ENCODE measurements at places on chromosomes 5 and 9.
A peak's percentile ranks its signal among the peaks of the same experiment; 100 is the strongest.

DNA sequence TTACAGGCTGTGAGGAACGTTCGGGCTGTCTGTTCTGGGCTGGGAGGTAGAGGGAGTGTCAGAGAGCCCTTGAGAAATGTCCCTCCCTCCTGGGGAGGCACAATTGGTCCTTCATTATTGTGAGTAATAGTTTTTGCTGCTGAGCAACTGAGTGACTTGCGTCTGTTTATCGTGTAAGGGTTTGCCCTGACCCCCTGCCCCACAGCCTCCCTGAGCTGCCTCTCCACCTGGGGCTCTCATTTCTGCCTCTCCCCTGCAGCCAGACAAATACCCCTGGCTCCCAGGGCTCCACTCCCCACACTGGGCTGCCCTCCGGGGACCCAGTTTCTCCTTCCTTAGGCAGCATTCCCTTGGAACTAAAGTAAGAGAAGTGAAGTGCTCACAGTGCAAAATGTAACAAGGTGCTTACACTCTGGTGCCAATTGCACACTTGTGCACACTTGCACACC lies 174.9 kb upstream of the MVB12B start:
- no peak for DNase-seq

GRCh38 chr5:9338796-9339195 lies 207.1 kb downstream of the SEMA5A start:
- no peak for DNase-seq

DNA sequence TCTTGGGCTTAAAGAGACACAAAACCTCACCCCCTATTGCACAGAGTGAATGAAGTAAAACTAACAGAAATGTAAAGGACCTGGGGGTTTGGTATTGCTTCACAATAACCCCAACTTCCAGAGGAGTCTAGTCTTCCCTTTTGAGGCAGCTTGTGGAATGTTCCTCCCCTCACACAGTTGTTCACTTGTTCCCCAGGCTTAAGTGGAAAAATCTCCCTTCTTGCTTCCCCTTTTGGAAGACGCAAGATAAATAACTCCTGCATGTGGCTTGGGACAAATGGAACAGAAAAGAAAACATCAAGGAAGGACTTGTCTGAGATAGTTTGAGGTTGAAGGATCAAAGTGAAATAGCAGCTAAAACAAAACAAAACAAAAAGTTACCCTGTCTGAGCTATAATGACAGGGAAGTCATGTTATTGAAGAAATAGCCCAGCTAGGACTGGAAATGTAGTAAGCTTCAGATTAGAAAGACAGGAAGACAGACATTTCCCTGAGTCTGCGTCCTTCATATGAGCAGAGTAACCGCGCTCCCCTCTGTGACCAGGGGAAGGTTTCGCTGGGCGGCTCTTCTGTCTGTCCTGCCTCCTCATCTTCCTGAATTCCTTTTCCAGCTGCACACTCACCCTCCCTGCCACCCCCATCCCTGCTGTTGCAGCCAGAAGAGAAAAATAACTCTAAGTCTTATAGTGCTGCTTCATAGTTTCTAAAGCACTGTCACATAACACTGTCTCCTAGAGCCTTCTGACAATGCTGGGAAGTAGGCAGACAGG lies 8.8 kb downstream of the SPARC start:
- no peak for DNase-seq

DNA sequence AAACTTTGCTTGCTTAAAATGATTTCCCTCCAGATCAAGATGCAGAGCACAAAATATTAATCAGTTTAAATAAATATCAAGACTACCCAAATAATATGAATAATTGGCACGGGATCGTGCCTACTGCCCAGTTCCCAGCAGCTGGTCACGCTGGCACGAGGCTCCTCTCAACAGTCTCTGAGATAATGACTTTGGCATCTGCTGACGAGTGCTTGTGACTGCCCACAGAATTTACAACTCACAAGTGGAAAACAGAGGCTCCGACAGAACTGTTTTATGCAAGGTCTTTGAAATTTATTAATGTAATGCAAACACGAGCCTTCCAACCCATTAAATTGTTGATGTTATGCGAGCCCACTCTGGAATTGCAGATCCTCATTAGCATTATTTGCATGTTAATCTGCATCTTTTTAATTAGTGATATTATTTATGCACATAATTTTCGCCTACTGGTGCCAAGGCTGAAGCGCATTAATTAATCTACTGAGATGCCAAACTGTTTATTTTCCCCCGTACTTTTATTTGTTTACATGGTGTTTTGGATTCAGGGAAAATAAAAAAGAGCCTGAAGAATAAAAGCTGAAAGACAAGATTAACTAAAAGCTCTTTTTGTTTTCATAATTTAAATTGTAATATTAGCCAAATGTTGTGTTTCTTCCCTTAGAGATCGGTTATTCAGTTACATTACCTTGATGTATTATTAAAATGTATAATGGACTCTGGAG lies 369.3 kb upstream of the IRX1 start:
- DNase-seq: no peak

DNA sequence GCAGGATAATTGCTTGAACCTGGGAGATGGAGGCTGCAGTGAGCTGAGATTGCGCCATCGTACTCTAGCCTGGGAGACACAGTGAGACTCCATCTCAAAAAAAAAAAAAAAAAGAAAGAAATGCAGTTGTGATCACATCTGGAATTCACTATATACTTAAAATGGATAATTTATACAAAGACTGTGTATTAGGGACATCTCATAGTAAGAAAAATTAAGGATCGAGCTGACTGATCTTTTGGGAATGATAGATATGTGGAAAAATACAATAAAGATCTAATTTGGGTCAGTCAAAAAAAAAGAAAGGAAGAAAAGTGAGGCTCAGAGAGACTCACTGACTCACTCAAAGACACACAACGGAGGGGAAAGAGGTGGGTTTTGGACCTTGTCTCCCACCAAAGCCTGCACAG lies 73.2 kb upstream of the STXBP1 start:
- DNase-seq: no peak

GRCh38 chr5:175682664-175683063 lies 24.8 kb downstream of the HRH2 start:
- no peak for DNase-seq

GRCh38 chr5:150661821-150662596 lies 958 bp downstream of the MYOZ3 start:
- DNase-seq: no peak

DNA sequence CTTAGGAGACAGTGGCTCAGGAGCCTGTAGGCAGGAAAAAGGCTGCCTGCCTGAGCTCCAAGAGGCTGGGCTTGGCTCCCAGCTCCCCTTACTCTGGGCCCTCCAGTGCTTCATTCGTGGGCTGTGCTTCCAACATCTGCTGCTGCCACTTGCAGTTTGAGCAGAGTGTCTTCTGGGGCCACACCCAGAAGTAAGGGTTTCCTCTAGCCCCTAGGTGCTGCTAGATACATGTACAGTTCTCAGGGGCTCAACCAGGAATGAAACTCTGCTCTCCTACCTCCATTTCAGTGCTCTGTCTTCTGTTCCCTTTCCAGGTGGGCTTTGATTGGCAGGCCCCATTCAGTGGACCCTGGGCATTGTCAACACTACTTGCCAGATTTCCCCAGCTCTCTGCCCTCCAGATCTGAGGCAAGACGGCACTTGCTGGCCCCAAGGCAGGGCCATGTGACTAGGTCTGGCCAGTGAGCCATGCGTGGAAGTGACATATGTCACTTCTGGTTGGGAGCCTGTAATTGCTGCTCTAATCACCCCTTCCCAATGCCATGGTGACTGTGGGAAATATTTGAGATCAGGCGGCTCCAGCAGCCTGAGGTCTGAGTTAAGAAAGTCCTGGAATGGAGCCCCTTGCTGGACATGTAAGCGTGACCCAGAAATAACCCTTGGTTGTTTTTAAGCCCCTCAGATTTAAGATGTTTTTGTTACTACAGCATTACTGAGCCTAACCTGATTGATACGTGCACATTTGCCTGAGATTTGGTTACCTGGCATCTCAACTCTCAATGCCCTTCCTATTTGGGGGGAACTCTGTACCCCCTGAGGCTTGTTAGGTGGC lies 9.4 kb upstream of the BOD1 start:
- peak; percentile 23 for DNase-seq

GRCh38 chr5:127031147-127031862 lies 947 bp upstream of the MARCHF3 start:
- DNase-seq: peak; percentile 53

DNA sequence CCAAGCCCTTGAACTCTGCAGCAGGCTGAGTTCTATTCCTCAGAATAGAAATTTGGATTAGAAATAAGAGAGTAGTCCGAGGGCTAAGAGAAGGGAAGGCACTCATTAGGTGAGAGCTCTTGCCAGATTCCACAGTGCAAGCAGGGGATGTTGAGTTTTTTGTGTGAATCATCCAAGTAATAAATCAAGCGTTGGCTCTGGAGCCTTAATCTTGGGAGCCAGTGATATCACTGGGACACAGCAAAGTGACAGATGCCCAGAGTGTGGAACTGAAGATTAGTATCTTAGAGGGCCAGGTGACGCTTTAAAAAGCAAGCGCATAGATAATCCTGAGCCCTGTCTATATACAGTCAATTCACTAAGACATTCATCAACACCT lies 60.3 kb downstream of the FOXD1 start:
- no peak for DNase-seq

- no peak for DNase-seq
Measured at GRCh38 chr9:114051706-114052105, 26.4 kb downstream of the AMBP start.

- DNase-seq: no peak
Measured at GRCh38 chr5:6783787-6784186, 70.6 kb downstream of the TENT4A start.

DNA sequence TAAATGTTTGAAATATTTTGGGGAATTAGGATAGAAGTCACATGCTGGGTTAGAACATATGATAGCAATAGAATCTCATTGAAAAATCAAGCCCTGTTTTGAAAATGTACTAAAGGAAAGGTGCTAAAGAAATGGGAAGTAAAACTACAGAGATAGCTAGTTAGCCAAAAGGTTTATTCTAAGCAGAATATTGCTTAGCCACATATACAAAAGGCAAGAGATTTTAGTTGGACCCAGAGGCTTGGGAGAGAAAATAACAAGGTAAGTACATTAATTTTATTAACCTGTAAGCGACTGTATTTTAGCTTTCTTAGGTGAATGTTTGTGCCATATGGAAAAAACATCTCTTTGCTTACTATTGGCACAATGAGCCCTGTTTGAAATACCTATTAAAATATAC lies 108.3 kb downstream of the RPS23 start:
- DNase-seq: peak; percentile 65

- DNase-seq: no peak
Measured at GRCh38 chr5:149831492-149831891, 101.4 kb downstream of the PPARGC1B start.

- DNase-seq: no peak
Measured at GRCh38 chr9:16619402-16619801, 251.1 kb downstream of the BNC2 start.

- no peak for DNase-seq
Measured at GRCh38 chr9:98495530-98495929, 213.2 kb downstream of the GABBR2 start.

DNA sequence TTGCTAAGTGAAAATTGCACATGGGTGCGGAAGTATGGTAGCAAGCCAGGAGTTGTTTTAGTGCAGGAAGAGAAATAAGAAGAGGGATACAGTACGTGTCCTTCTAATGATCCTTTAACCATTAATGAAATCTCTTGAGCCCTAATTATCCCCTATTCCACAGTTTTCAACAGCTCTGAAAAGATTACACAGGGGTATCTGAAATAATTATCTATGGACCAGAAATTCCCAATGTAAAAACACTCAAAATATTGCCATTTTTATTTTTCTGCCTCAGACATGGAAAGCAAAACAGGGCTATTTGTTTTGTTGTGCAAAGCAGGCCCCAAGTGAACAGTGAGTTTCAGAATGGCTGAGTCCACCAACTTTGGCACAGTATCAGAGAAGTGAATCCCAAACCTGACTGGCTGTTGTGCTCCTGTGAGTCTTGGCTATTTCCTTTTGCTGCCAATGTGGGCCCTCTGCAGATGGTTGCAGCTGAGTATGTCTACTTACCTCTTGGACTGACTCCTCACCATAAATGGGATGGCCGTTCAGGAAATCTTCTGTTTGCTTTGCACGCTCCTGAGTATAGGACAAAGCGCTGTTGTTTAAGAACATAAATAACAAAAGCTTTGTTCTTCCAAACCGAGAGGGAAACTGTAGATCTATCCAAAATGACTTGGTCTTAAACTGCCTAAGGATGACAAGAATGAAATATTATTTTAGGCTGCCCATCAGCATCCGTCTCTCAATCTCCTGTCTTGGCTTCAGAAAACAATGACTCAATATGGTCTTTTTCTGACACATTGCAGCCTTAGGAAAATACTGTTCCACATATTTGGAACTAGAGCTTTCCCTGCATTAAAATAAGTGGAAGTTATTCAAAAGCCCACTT lies 204.1 kb downstream of the DEPDC1B start:
- no peak for DNase-seq

GRCh38 chr5:178387856-178388190 lies 155.2 kb upstream of the PHYKPL start:
- no peak for DNase-seq

GRCh38 chr5:2852446-2852845 lies 101.0 kb upstream of the IRX2 start:
- DNase-seq: no peak

DNA sequence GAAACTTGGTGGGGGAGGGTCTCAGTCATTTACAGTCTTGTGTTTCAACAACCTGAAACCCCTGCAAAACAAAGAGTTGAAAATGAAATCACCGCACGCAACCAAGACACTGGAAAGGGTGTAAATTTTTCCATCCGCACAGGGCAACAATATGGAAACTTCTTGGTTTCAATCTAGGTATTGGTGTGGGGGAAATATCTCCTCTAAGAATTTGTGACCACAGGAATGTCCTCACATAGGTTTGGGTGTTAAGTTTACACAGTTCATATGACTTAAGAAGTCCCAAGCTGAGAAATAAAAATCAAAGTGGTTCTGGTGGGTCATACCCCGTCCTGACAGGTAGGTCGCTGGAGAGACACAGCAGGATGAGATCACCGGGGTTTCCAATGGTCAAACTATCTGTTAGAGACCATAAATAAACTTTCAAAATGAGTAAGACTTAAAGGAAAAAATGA lies 51.9 kb upstream of the PIP5K1B start:
- DNase-seq: no peak

GRCh38 chr9:129232839-129233591 lies 55.0 kb upstream of the IER5L start:
- DNase-seq: no peak

DNA sequence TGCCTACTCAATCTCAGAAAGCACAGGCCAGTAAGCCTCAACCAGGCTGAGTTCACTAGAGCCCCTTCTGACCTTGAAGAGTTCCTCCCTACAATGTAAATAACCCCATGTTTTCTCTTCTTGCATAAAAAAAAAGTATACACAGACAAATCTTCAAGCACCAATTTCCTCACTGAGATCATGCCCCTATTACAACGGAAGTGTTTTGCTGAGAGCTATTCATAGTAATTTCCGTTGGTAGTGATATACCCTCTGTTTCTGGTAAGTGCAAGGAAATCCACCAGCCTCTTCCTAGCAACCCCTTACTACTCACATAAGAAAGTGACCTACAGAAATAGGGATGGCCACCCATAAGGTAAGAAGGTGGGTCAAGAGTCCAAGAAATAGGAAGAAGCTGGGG lies 76.4 kb upstream of the TARS1 start:
- DNase-seq: no peak

GRCh38 chr9:98142182-98142907 lies 23.3 kb upstream of the TRIM14 start:
- no peak for DNase-seq

- peak; percentile 95 for DNase-seq
Measured at GRCh38 chr5:43042626-43043399, 2.7 kb upstream of the ANXA2R start.

- DNase-seq: no peak
Measured at GRCh38 chr5:140093179-140093578, 20.7 kb upstream of the PURA start.

Data from RPMI8226 (cell line).